Umbilical cord (tissue), 2 donors: ENCODE measurements at places on chromosomes 11 and 22.

GRCh38 chr11:130156108-130157022, 3.2 kb upstream of the ST14 start:
- DNase-seq: no peak

DNA sequence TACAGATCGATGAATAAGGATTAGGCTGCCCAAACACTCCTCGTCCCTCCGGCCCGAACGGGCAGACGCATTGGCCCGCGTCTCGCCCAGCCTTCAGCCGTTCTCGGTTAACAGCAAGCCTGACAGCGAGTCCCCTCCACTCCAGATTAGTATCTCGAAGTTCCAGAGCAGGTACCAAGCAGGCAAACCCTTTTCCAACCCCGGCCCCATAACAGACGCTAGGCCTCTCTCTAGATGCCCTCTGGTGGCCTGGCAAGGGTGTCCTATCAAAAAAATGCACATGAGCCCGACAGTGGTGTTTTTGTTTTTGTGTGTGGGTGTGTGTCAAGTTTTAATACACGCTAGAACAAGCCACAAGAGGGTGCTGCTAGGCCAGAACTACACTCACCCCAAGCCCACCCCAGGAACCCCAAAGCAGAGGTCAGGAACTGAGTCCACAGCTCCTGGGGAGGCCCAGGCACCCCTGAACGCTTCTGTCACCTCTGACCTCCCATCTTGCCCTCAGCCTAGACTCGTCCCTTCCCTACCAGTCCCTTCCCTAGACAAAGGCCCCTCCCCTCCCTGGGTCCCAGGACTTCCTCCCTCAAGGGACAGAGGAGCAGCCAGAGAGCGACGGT, 658 bp upstream of the ARFGAP2 start:
- peak; percentile 86 for DNase-seq

DNA sequence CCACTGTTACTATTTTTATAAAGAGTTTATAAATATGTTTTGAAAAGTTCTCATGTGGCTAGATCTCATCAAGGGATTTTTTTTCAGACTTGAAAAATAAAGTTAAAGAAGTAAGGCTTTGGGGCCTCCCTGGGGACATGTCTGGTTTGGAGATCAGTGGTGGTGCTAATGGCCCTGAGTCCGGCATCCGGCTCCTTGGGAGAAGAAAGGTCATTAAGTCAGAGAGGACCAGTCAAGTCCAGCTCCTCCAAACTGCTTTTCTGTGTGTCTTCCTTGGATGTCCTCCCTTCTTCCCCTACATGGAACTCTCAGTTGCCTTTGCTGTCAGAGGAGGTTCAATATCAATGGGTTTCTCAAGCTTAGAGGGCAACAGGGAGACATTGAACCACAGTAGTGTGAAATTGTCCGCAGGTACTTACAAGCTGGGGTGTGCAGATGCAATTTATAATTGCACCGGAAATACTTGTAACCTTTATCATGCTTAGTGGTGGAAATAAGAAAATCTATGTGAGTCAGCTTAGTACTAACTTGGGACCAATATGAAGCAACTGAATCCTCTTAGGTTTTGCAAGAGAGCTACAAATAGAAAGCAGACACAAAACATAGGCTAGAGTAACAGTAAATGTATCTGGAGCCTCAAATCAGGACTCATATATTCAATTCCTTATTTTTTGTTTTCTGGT, 144.3 kb downstream of the TEAD1 start:
- DNase-seq: no peak

DNA sequence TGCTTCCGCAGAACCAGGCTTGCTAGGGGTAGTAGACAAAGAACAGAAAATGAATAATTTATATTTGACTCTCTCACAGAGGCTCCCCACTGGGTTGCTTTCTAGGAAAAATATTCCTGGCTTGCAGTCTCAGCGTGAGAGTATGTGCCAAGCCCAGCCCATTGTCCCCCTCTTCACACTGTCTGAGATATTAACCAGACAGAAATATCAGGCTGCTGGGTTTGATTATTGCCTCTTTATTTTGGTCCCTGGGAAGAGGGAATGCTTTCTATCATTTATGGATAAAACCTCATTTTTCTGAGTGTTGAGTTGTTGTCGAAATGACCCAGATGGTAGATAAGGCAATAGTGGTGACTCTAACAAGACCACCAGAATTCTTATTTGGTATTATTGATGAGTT, 367.9 kb downstream of the METTL15 start:
- peak; percentile 77 for DNase-seq

DNA sequence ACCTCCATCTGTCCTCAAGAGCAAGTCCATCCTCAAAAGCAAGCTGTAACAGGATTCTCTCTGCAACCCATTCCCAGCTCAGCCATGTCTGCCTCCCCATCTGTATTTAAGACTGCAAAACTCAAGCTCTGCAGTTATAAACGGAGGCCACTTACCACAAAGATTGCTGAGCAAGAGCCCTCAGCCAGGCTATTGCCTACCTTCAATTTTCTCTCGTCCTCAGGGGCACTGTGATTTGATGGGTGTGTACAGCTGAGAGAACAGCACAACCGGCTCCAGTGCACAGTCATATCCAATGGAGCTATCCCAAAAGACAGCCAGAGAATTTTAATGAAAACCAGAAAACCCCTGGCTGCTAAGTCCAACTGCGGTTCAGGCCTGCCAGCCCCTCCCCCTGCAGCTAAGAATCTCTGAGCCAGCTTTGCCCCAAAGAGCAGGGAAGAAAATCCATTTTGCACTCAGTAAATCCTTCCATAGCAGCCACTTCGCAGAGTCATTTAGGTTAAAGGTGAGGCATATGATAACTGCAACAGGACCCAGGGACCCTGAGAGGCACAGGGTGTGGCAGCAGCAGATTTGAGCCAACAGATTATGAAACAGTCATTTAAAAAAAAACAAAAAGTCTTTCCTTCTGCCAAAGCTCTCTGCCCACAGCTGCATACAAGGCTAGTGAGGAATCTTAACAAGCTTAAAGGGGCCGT, 37.6 kb downstream of the RAB30 start:
- peak; percentile 86 for DNase-seq

DNA sequence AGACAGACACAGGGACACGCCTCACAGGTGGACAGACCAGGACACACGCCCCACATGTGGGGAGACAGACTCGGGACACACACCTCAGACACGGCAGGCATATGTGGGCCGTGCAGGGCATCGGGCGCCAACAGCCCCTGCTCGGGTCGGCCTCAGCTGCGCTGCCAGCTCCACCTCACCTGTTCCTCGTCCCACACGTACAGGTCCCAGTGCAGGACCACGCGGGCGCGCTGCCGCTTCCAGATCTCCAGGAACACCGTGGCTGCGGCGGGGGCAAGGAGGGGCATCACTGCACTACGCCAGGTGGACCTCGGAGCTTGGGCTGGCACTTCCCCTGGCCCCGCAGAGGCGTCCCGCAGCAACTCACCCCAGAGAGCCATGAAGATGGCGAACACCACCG, 12.4 kb downstream of the ANO9 start:
- no peak for DNase-seq
